ENCODE measurements at places on chromosomes 12 and 14.
A peak's percentile ranks its signal among the peaks of the same experiment; 100 is the strongest.

- DNase-seq = peak; percentile 86
Measured at GRCh38 chr12:44457465-44457864, 418.6 kb downstream of the NELL2 start.

GRCh38 chr14:101249676-101250036, 311.6 kb upstream of the DIO3 start:
- DNase-seq = no peak

GRCh38 chr12:115752156-115752555, 525.3 kb downstream of the MED13L start:
- no peak for DNase-seq

DNA sequence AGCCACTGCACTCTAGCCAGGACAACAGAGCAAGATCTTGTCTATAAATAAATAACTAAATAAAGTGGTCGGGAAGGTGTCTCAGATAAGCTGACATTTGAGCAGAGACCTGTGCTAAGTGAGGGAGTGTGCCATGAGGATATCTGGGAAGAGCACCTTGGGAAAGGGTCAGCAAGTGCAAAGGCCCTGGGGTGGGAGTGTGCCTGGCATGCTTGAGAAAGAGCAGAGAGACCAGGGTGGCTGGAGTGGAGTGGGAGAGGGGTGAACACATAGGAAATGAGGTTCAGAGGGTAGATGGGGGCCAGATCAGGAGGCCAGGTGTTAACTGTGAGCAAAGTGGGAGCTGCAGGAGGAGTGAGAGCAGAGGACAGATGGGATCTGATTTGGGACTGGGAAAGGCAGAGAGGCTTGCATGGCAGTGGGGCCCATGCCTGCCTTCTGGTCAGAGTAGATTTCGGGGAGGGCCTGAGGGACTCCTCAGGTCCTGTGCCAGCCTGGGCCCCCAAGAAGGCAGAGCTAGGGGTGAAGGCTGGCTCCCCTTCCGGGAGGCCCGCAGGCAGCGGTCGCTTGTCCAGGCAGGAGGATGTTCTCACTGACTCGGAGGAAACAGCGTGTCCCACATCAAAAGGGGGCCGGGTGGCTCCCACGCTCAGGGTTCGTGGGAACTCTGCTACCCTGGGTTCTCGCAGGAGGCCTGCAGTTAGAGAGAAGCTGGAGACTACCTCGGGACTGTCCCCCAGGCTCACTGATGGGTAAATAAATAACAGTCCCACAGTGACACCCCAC, 32.6 kb downstream of the DTX1 start:
- no peak for DNase-seq

DNA sequence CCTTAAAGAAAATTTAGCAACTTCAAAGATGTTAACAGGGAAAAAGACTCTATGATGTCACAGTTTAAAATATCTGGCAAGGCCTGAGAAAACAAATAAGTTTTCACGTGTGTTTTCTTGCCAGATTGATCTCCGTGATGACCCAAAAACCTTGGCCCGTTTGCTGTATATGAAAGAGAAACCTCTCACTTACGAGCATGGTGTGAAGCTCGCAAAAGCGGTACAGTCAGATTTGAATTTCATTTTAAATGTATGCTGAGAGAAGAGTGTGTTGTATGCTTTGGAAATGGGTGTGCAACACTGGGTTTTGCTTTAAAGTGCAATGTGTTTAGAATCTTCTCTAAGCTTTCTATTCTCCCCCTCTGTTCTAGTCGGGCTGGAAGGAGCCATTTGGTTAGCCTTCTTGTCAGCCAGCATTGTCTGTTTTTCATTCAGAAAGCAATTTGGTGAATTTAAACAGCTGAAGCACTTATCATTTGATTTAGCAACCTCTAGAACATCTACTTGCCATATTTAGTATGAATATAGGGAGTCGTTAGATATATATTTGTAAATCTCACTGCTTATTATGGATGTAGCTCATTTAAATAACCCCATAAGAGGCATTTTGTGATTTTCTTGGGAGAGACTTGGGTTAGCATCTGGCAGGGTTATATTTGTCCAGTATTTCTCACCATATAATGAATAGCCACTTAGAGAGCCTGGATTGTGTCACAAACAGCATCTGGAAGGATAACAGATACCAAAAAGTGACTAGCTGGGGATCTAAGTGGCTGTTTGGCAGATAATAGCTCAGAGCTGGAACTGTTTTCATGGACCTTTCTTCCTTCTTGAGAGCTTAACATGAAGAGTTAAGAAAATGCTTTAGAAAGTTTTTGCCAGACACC, 35.5 kb downstream of the GPHB5 start:
- no peak for DNase-seq

DNA sequence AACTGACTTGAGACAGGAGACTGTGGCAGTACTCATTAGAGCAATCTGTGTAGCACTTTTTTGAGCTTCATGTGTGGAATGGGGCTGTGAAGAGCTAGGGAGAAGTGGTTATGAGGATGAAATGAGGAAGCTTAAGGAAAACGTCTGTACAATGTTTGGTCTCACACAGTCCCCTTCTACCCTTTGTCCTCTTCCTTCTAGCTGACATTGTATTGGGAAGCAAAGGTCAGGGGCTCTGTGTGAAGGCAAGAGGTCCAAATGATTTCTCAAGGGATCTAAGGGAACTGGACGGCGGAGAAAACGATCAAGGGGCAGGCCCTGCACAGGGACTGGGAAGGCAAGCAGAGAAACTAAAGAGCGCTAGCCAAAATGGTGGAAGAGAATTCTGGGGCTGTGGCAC, 13.1 kb upstream of the CIPC start:
- DNase-seq = no peak

DNA sequence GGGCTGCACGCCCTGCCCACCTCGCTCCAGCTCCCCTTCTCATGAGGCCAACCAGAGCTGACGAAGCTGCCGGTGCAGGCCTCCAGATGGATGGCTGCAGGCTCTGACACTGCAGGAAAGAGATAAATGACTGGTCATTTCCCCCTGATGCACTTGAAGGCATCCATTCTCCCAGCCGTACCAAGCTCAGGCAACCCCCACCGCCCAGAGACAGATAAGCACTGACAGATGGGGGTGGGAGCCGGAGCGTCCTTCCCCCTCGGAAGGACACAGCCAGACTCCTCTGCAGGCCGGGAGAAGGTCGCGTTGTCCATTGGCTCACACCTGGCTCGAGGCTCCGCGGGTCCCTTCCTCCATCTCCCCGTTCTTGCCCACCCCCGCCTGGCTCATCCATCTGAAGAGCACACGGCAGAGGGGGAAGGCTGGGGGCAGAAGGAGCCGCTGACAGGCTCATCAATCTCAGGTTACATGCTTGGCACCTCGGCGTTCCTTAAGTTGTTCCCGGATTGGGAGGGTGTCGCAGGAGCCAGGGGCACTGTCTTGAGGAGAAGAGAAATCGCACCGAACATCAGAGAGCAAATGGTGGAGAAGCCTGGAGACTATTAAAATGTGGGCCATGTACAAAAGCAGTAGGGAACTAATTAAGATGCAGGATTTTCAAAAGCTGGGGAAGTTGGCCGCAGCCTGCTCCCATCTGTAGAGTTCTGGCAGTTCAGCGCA, 151.6 kb downstream of the DPF3 start:
- peak; percentile 62 for DNase-seq

- no peak for DNase-seq
Measured at GRCh38 chr12:85016413-85016812, 19.7 kb downstream of the TSPAN19 start.

GRCh38 chr12:84791444-84791843, 121.2 kb downstream of the SLC6A15 start:
- DNase-seq = no peak

DNA sequence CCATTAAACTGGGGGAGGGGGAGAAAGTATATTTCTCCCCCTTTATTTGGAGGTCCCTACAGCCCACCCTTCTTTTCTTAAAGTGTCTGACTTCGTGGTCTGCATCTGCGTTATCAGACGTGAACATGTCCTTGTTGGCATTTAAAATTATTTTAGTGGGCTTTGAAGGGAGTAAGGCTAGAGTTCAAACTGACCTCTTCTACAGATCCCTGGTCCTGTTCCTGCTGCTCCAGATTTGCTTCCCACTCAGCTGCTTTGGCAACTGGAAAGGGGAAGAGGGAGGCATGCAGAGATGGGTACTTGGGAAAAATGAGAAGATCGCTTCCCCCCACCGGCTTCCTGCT, 611 bp upstream of the SIX6 start:
- DNase-seq = no peak

- no peak for DNase-seq
Measured at GRCh38 chr14:57405562-57405961, 15.2 kb downstream of the NAA30 start.

GRCh38 chr14:35929186-35929585, 103.0 kb downstream of the BRMS1L start:
- no peak for DNase-seq

GRCh38 chr12:49777800-49778748, 36.7 kb downstream of the TMBIM6 start:
- peak; percentile 71 for DNase-seq

DNA sequence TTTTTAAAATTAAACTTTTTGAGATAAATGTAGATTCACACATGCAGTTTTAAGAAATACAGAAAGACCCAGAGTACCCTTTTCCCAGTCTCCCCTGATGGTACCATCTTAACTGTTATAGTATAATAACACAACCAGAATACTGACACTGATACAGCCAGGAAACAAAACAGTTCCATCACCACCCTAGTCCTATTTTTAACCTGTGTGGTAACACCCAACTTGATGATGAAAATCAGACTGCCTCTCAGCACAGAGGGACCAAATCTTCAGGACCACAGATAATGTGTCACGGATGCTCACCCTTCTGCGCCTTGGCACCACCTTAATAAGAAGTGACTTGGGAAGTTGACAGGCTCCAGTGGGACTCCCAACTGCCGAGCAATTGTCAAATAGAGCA, 18.1 kb downstream of the FBXO21 start:
- no peak for DNase-seq

- no peak for DNase-seq
Measured at GRCh38 chr12:111873113-111873512, 31.1 kb downstream of the MAPKAPK5 start.

DNA sequence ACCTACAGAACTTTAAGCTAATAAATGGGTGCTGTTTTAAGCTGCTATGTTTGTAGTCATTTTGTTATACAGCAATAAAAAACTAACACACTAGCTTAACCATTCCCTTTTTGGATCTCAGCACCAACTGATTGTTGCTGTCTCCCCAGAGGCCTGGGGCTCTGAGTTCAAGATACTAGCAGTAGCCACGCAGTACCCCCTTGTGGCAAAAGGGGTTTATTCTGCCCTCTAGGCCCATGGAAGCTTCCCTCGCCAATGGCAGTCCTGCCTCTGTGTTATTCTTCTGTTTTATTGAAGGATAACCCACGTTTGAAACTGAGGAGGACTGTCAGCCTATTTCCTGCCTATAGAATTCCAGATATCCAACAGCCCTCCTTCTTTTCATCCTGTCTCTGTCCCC, 455.3 kb upstream of the ATP2B1 start:
- DNase-seq = no peak

GRCh38 chr12:7905071-7905470, 30.9 kb downstream of the SLC2A3 start:
- DNase-seq = peak; percentile 82

DNA sequence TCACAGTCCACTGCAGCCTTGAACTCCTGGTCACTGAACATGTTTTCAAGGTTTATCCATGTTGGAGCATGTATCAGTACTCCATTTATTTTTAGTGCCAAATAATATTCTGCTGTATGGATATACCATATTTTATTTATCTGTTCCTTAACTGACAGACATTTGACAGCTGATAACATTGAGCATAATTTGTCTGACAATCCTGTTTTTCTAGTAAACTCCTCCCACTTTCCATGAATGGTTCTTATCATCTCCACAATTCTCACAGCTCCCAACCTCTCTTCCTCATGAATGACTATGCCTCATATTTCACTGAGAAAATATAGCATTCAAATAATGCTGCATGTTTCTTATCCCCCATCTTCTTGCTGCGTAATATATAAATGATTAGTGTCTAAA, 33.3 kb downstream of the COCH start:
- DNase-seq = no peak

- DNase-seq = no peak
Measured at GRCh38 chr12:93178154-93178878, 199.4 kb upstream of the NUDT4 start.
